ENCODE measurements at places on chromosomes 4 and X. TPM values are rescaled to one million over a fixed set of nuclear protein-coding genes. Genes with fewer than 3 reads are reported as not detected.

MTNR1A gene
- not detected for polyA plus RNA-seq

SOWAHD gene
- 0.27 TPM for polyA plus RNA-seq

ZGRF1 gene
- polyA plus RNA-seq = 1.5 TPM

VCX3A gene
- polyA plus RNA-seq = not detected

MAGEB1 gene
- polyA plus RNA-seq = 0.07 TPM

POU3F4 gene
- not detected for polyA plus RNA-seq

QRFPR gene
- 0.62 TPM for polyA plus RNA-seq

F9 gene
- not detected for polyA plus RNA-seq

OCIAD1 gene
- 241 TPM for polyA plus RNA-seq

ATP2B3 gene
- polyA plus RNA-seq = not detected

ZIC3 gene
- not detected for polyA plus RNA-seq

ASMT gene
- polyA plus RNA-seq = not detected

ESX1 gene
- not detected for polyA plus RNA-seq

CAPN6 gene
- 1.7 TPM for polyA plus RNA-seq

CENPVL1 gene
- polyA plus RNA-seq = not detected

PAK3 gene
- 0.61 TPM for polyA plus RNA-seq

LONRF3 gene
- 1.1 TPM for polyA plus RNA-seq

BST1 gene
- polyA plus RNA-seq = 18.5 TPM
